Activated gamma-delta T cell treated with Interleukin-2 at 50 U/mL for 16 hours (primary cell): ENCODE measurements at places on chromosomes 2 and 18.

DNA sequence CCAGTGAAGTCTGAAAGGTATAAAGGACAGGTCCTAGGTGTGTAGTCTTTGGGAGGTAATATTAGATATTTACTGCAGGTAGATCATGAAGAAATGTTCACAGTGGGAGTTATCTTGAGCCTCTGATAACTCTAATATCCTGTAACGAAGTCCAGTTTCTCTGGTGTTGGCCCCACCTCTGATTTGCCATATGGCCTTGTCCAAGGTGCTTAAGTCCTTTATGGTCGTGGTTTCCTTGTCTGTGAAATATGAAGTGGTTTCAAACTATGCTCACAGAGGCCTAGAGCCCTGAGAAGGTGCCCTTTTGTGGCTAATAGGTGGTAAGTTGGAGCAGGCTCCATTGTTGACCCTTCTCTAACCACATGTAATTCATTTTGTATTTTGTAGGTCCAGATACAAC, 190.7 kb downstream of the ICOS start:
- DNase-seq: no peak

- DNase-seq: no peak
These were observed 232.1 kb downstream of the NDUFA10 start for GRCh38 chr2:239793086-239793485.

DNA sequence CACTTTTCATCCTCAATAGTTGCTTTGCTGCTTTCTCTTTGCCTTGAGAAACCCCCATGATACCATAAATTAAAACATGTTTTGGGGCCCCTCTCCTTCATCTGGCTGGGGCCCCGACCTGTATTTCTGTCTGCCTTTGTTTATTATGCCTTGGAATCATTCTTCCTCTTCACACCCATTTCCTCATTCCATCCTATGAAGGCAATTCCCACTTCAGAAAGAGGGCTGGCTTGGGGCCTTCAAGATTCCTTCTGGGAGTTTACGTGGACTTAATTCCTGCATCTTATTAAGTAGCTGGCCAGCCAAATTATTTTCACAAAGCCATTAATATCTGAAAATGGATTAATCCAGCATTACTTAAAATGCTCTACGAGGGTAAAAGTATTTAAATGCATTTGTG, 6.8 kb upstream of the LRRTM1 start:
- DNase-seq: no peak

GRCh38 chr18:36539674-36540231, 242.2 kb downstream of the FHOD3 start:
- DNase-seq: no peak

GRCh38 chr18:12960853-12961397, 13.1 kb downstream of the SEH1L start:
- no peak for DNase-seq

- DNase-seq: no peak
These were observed 42.1 kb downstream of the DDX18 start for GRCh38 chr2:117856415-117857210.

- no peak for DNase-seq
These were observed 59.1 kb downstream of the CABLES1 start for GRCh38 chr18:23194155-23194996.

DNA sequence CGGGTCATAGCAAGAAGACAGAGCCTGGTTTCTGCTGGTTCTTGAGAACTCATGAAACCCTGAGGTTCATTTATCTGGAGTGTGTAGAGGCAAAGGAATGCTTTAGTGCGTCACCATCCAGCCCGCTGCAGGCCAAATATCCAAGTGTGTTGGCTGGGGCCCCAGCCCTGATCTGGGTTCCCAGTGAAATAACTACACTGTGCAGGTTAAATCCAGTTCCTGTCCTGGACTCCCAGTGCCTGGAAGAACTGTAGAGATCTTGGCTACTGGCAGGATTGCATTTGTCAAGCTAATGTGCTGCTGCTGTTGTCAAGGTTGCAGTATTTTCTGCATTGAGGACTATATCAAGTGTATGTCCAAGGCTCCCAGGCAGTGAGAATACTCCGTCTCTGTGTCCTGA, 89.9 kb downstream of the MAPK4 start:
- no peak for DNase-seq

DNA sequence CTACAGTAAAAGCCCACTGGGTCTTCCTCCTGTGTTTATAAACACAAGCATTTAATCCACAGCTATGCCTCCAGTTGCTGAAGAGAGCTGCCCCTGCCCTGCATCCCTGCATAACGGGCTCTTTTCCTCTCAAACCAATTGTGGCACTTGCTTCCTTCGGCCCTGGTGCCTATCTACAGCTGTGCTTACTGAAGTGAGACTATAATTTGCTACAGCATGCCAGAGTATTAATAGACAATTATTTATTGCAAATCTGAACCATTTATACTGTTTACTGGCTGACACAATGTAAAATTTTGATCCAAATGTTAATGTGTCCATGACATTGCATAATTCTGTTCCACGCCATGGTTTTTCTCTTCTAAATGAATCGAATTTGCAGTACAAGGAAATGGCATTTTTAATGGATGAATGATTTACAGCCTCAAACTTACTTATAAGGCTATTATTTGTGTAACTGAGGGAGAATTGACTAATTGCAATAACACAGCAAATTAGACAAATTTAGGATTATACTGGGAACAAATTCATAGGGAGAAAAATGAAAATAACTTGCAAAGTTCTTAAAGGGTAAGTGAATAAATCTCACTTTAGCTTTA, 457.0 kb upstream of the HNRNPA3 start:
- no peak for DNase-seq

DNA sequence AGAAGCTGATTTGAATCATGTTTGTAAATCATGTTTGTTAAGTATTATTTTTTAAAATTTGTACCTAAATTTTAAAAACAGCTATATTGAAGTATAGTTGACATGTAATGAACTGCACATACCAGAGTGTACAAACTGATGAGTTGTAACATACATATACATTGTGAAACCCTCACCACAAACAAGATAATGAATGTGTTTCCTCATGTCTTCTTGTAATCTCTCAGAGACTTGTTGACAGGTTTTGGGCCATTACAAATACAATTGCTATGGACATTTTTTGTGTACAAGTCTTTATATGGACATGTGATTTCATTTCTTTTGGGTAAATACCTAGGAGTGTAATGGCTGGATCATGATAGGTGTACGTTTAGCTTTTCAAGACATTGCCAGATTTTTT, 21.5 kb downstream of the WDR43 start:
- DNase-seq: no peak

GRCh38 chr18:11322006-11322405, 172.6 kb upstream of the PIEZO2 start:
- DNase-seq: no peak

GRCh38 chr2:180655393-180655792, 325.0 kb upstream of the UBE2E3 start:
- no peak for DNase-seq

- DNase-seq: no peak
These were observed 49.2 kb upstream of the PDIA6 start for GRCh38 chr2:10861765-10862164.

- peak; percentile 7 for DNase-seq
These were observed 806 bp downstream of the RFX8 start for GRCh38 chr2:101473911-101474701.

DNA sequence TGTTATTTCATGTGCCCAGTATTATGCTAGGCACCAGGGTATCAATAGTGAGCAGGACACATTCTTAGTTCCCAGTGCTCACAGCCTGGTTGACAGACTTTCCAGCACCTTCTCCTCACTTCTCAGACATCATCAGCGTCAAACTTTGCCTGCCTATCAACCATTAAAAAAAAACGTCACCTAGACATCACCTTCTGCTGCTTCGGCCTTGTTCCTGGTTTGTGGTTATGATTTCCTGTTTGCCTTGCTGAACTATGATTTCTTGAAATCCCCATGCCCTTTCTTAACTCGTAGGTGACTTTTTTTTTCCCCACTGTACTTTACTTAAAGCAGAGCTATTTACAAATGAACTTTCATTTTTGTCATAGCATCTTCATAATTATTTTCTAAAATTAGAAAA, 60.4 kb upstream of the NABP1 start:
- DNase-seq: peak; percentile 49

DNA sequence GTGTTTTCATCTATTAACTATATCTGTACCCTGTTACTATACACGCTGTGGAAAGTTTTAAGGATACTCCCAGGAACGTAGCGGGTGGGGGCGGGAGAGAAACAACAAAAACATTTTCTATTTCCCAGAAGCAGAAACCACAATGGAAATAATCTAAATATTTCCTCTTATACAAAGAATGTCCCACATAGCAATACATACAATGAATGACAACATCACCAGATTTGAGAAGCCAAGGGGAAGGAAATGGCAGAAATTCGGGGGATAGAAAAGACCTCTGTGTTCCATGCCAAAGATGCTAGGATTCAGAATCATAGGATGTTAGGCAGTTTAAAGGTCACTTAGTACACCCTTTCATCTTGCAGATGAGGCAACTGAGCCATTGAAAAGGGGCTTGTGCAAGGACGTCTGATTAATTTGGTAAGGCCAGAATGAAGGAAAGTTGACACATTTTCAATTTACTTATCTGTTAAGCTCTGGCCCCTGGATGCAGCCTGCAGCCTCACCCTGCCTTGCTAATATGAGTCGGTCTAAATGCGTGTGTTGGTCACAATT, 41.1 kb upstream of the SCYGR1 start:
- no peak for DNase-seq

GRCh38 chr2:100741880-100742276, 78.1 kb upstream of the NPAS2 start:
- no peak for DNase-seq

DNA sequence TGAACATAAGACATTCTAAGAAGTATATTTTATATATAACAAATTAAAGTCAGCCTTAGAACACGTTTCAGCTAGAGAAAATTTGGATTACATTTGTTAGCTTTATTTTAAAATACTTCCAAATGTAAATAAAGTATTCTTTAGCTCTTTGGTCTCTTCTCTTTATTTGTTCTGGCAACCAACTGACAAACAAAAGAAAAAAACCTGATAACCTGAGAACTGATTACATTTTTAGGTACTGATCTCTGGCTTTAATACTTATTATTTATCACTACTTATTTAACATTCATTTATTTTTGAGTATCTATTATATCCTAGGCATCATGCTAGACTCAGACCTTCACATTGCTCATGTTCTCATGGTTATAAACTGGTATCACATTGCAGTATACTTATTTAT, 18.5 kb downstream of the CCDC138 start:
- no peak for DNase-seq

DNA sequence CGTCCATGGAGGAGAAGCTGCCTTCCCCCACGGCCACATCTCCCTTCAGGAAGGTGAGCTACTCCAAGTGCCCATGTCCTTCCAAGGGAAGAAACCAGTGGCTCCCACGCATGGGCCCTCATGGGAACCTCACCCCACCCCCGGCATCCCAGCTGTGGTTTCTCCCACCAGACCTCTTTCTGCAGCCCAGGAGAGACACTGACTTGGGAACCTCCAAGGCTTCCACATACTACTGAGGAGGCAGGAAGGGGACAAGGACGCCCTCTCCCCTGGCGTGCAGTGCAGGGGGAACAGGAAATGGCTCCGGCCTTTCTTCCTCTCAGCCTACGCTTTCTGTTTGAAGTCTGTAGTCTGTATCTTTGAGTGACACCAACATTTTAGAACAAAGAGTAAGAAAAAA, 104.5 kb upstream of the EPC2 start:
- no peak for DNase-seq

- no peak for DNase-seq
These were observed 1204.0 kb downstream of the DSC3 start for GRCh38 chr18:29838556-29838955.

- DNase-seq: no peak
These were observed 2.4 kb upstream of the GPC1 start for GRCh38 chr2:240432820-240433801.
